ENCODE measurements at places on chromosomes 2 and 18.

DNA sequence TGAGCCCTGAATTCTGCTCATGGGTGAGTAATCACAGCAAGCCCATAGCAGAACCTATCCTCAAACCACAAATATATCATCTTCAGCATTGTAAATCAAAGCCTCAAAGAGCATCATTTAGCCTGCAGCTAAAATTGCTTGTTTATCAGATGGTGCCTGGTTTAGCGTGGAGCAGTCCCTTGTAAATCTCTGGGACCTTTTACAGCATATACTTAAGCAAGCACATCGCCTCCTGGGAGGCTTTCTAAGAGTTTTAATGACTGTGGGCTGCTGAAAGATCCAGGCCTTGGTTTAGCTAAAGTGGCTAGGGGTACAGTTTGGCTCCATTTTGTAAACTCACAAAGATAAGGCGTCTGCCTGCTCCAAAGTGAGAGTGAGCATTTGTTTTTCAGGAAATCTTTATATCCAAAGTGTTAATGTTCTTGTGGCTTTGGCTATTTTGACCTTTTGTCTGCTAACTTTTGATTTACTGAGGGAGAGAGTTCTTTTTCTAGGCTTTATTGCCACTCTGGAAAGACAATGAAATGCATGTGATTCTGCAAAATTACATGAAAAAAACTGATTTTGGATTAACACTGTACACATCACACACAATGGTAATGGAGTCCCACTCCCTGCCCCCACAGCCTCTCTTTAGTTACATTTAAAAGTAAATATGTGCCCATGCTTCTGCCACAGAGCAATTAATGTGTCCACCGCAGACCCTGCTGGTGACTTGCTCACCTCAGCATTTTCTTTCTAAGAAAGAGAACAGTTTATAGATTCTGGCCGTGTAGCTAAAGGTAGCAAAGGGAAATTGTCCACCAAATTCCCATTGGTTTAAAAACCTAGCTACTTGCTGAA, 194.8 kb downstream of the LNPK start:
- no peak for DNase-seq

- no peak for DNase-seq
Measured at GRCh38 chr2:140604788-140605187, 1526.0 kb downstream of the LRP1B start.

- no peak for DNase-seq
Measured at GRCh38 chr2:233092432-233093165, 32.5 kb downstream of the INPP5D start.

DNA sequence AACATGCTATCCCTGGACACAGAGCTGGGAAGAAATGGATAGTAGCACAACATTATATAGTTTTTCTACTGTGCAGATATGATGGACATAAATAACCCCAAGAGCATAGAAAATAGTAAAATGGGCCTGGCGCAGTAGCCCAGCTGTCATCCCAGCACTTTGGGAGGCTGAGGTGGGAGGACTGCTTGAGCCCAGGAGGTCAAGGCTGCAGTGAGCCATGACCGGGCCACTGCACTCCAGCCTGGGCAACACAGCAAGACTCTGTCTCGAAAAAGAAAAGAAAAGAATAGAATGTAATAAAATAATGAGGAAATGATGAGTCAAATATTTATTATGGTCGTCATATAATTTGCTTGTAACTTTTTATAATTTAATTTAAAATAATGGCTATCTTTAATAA, 7.5 kb upstream of the GAREM2 start:
- no peak for DNase-seq

DNA sequence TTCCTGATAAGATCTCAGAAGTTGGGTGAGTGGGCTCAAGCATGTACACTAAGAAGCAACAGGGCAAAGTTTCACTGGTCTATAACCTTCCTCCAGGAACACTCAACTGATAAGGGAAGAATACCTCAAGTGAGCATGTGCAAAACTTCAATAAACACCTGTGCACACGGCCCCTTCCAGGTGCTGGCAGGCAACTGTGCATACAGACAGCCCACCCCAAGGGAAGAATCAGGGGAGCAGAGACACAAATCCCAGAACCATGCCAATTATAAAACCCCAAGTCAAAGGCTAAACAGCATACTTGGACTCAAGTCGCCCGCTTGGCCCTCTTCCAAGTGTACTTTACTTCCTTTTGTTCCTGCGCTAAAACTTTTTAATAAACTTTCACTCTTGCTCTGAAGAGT, 85.9 kb upstream of the RTN4 start:
- DNase-seq, result no peak

GRCh38 chr2:127569666-127570065, 34.2 kb downstream of the MYO7B start:
- DNase-seq, result no peak

GRCh38 chr2:217753460-217754200, 249.2 kb downstream of the TNS1 start:
- no peak for DNase-seq

DNA sequence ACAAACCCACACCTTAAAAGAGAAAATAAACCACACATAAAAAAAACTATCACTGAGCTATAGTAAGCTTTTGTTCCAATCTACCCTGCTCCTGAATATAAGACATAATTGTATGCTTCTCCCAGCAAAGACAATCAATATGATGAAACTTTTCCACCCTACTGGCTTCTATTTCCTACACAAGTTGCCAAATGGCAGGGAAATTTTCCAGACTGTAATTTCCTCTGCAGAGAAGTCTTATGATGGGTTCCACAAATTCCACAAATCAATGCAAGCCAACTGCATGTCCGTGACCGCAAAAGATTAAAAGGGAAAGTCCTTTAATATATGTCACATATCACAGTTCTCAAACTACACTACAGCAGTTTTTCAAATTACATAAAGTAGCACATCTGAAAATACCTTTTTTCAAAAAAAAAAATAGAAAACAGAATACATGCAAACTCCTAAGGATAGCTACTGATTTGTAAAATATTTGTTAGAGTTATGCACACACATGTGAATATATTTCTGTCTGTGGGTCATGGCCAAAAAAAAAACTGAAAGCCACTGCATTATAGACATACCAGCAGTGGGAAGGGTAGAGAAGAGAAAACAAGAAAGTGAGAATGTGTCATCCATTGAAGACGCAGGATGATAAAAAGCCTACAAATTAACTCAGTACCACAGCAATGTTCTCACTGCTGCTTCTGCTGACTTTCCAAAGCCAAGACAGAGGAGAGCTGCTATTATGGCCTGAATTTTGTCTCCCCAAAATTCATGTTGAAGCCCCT, 61.4 kb downstream of the RPL31 start:
- peak; percentile 41 for DNase-seq

DNA sequence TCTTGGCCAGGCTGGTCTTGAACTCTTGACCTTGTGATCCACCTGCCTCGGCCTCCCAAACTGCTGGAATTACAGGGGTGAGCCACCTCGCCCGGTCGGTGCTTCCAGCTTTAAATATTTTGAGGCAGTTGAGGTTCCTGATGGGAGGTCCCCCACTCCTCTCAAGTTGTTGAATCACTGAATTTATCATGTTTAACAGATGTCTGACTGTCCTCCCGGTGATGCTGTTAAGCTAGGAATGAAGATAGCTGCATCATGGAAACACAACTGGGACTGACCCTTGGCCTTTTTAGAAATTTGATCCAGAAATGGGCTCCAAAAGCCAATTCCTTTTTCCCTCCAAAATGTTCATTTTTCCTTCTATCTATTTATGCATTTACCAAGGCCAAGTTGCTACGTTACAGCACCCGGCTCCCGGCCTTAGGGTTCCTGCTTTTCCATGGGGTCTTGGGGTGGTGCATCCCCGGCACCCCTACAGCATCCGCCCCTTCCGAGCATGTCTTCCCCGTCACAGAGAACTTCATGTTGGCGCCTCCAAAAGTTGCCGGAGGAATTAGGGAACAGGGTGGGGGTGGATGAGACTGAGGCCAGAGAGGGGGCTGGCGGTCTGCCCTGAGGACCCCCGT, 43.9 kb downstream of the PAX8 start:
- no peak for DNase-seq

GRCh38 chr2:31581124-31581795, 522 bp upstream of the SRD5A2 start:
- no peak for DNase-seq

DNA sequence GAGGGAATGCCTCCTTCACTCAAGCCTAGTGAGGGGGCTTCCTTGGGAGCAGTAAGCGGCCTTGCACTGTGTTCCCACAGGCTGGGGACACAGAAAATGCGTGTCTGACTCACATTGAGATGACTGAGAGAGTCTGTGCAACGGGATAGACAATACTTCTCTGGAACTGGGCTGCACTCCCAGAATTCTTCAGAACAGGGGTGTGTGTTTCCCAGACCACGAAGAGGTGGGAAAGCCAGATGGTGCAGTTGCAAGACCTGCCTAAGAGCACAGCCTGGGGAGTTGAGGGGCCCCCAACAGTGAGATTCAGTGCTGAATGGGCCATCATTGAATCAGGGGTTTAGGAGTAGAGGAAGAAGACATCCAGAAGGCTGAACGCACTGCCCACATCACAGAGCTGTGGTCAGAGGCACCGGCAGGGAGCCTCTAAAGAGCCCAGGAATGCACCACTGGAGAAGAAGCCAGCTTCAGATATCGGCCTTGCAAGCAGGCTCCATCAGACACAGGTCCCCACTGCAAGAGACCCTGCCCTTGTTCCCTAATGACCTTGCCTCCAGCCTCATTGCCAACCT, 36.6 kb upstream of the MRPL19 start:
- DNase-seq, result no peak

DNA sequence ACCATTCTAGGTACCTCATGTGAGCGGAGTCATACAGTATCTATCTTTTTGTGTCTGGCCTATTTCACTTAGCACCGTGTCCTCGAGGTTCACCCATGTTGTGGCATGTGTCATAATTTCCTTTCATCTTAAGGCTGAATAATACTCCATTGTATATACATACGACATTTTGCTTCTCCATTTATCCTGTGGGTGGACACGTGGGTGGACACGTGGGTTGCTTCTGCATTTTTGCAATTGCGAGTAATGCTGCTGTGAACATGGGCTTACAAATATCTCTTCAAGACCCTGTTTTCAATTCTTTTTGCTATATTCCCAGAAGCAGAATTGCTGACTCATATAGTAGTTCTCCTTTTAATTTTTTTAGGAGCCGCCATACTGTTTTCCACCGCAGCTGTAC, 243.6 kb upstream of the EPAS1 start:
- no peak for DNase-seq

- DNase-seq, result no peak
Measured at GRCh38 chr2:10277293-10278028, 25.2 kb upstream of the HPCAL1 start.

DNA sequence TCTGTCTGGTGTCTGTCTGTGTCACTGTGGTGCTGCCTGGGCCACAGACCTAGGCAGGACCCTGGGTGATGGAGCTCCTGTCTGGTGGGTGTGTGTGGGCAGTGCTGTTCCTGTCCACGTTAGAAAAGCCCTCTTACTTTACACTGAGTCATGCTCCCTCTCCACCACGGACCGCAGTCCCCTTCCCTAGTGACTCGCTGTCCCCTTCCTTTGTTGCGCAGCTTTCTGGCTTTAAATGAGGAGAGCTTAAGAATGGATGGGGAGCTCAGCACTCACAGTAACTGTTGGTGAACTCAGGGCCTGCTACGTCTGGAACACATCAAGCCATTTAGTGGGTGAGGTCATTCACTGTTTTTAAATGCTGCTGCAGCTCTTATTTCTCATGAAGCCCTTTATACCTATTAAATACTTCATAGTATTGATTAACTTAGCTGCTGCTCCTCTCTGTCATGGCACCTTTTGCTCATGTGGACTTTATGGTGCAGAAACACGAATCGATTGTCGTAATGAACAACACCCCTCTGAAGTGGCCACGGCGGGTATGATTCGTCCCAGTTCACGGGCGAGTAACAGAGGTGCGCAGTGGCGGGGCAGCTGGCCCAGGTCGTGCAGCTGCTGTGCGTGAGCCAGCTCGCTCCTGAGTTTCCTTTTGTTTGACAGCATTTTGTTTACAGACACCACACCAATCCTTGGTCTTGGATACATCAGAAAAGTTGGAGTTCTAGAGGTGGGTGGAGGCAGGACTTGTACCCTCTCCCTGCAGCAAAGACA, 100.4 kb downstream of the LDLRAD4 start:
- no peak for DNase-seq

GRCh38 chr18:77077941-77078689, 54.5 kb downstream of the MBP start:
- DNase-seq, result peak; percentile 61

GRCh38 chr18:74604774-74605173, 7.1 kb downstream of the ZNF407 start:
- no peak for DNase-seq

DNA sequence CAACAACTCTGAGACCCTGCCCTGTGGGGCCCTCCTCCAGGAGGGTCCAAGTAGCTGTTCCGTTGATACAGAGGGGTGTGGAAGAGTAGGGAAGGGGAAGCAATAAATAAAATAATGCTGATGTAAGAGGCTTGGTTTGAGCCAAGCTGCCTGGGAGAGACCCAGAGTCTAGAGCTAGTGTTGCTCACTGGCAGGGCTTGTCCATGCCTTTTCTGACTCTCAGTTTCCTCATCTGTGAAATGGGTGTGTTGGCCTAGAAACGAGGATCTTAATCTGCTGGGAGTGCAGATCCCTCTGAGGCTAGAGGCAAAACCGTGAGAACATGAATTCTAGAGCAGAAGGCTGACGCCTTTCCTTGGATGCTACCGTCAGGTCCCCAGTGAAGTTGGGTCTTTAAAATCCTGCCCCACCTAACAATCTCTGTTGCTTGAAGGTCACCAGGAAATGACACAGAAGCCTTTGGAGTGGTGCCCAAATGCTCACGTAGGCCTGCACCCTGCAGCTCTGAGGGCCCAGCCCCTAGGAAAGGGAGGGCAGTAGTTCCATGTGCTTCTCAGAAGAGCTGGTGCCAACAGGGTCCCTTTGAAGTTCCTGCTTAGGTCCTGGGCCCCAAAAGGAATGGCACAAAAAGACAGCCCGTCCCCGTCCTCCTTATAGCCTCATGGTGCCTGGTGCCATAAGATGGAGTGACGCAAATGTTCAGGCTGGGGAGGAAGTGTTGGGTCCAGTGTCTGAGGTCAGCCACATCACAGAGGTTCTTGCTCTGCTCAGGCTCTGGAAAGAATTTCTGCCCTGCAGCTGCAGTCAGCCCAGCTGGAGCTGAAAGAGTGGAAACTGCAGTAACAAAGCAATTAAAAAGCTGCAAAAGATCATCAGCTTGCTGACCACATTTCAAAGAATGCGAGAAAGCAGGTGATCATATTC, 73.2 kb upstream of the SMAD2 start:
- DNase-seq, result peak; percentile 33

- DNase-seq, result no peak
Measured at GRCh38 chr2:96684883-96685576, 42.5 kb downstream of the FER1L5 start.

DNA sequence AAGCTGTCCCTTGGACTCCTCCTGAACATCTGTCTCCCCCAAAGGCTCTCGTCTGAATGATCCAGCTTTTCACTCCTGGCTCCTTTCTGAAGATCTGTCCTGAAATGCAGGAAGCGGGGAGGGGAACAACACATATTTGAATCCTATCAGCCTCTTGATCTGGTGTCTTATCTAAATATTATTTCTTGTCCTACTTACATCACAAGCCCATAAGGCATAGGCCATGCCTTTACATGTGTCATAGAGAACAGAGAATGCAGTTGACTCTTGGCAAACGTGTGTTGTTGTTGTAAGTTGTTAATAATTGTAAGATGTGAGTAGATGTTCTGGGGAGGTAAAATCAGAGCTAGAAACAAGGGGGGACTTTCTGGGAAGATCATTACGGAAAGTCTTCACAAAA, 57.4 kb downstream of the GATA6 start:
- DNase-seq, result peak; percentile 40

All from epithelial cell of esophagus (primary cell).